Nasal cavity respiratory epithelium epithelial cell of viscerocranial mucosa (primary cell): ENCODE measurements at places on chromosomes 5 and 9. TPM values are rescaled to one million over a fixed set of nuclear protein-coding genes. Genes with fewer than 3 reads are reported as not detected.

The SLC46A2 gene
- total RNA-seq, result not detected in 2 replicates

The MIER3 gene
- total RNA-seq, result 15.0 and 21.6 TPM in 2 replicates

The MARCOL gene
- total RNA-seq, result not detected in 2 replicates

The HSPA5 gene
- 488 and 1,583 TPM in 2 replicates for total RNA-seq

The GRIA1 gene
- total RNA-seq, result under 0.01 TPM in 1 of 2 replicates, not detected in the other

The FOXD4 gene
- under 0.01 and 0.36 TPM in 2 replicates for total RNA-seq

The EIF4E1B gene
- not detected in 2 replicates for total RNA-seq

The FCN2 gene
- not detected in 2 replicates for total RNA-seq

The PCDHGC3 gene
- total RNA-seq, result 17.1 and 38.5 TPM in 2 replicates

The GEMIN5 gene
- total RNA-seq, result 21.5 and 31.2 TPM in 2 replicates

The CYLC2 gene
- not detected in 2 replicates for total RNA-seq

The NUTM2F gene
- total RNA-seq, result not detected in 2 replicates

The SNAPC3 gene
- total RNA-seq, result 25.3 and 48.3 TPM in 2 replicates

The MYOZ3 gene
- total RNA-seq, result 0.21 TPM in 1 of 2 replicates, not detected in the other

The INSL4 gene
- not detected in 2 replicates for total RNA-seq

The PCAT7 gene
- total RNA-seq, result not detected in 2 replicates

The TGFBI gene
- total RNA-seq, result 201 and 721 TPM in 2 replicates

The AMACR gene
- 5.8 and 10.7 TPM in 2 replicates for total RNA-seq

The IFNA21 gene
- total RNA-seq, result not detected in 2 replicates

The ADAMTSL2 gene
- total RNA-seq, result under 0.01 TPM in 1 of 2 replicates, not detected in the other

The MZB1 gene
- 0.07 and 0.34 TPM in 2 replicates for total RNA-seq

The PCDHA9 gene
- under 0.01 and 0.43 TPM in 2 replicates for total RNA-seq

The CCDC183 gene
- total RNA-seq, result under 0.01 and 0.28 TPM in 2 replicates

The COQ4 gene
- 18.5 and 23.3 TPM in 2 replicates for total RNA-seq

The FGF10 gene
- not detected in 2 replicates for total RNA-seq

The CDO1 gene
- total RNA-seq, result not detected in 2 replicates

The PLEKHG4B gene
- 0.07 TPM in 1 of 2 replicates, not detected in the other for total RNA-seq

The ELOVL7 gene
- 11.5 and 42.0 TPM in 2 replicates for total RNA-seq

The IL9 gene
- not detected in 2 replicates for total RNA-seq

The RBM22 gene
- 15.7 and 27.2 TPM in 2 replicates for total RNA-seq

The FOXE1 gene
- 3.8 and 7.9 TPM in 2 replicates for total RNA-seq

The CCNH gene
- total RNA-seq, result 50.8 and 65.3 TPM in 2 replicates

The BRD8 gene
- 13.3 and 22.1 TPM in 2 replicates for total RNA-seq

The SV2C gene
- under 0.01 TPM in 2 replicates for total RNA-seq

The P4HA2 gene
- total RNA-seq, result 119 and 355 TPM in 2 replicates

The HMCN2 gene
- total RNA-seq, result under 0.01 TPM in 2 replicates

The CMYA5 gene
- 0.34 and 0.85 TPM in 2 replicates for total RNA-seq

The NTNG2 gene
- not detected in 2 replicates for total RNA-seq

The KCNV2 gene
- total RNA-seq, result not detected in 2 replicates

The MYORG gene
- 2.7 and 14.1 TPM in 2 replicates for total RNA-seq

The NDUFS6 gene
- total RNA-seq, result 37.1 and 47.2 TPM in 2 replicates

The IL31RA gene
- 0.93 and 2.7 TPM in 2 replicates for total RNA-seq

The CDH18 gene
- under 0.01 TPM in 1 of 2 replicates, not detected in the other for total RNA-seq

The FYB1 gene
- total RNA-seq, result 0.34 and 16.9 TPM in 2 replicates

The OR1J2 gene
- not detected in 2 replicates for total RNA-seq

The SIT1 gene
- not detected in 2 replicates for total RNA-seq

The CA9 gene
- total RNA-seq, result 0.68 and 7.5 TPM in 2 replicates

The LPAR1 gene
- 10.6 and 15.9 TPM in 2 replicates for total RNA-seq

The TMEM167A gene
- 49.6 and 63.8 TPM in 2 replicates for total RNA-seq

The PCDHB7 gene
- total RNA-seq, result 0.07 TPM in 1 of 2 replicates, not detected in the other

The TXNDC8 gene
- total RNA-seq, result not detected in 2 replicates

The CEL gene
- 0.34 and 5.8 TPM in 2 replicates for total RNA-seq
